ENCODE measurements at places on chromosomes 6 and 20. TPM values are rescaled to one million over a fixed set of nuclear protein-coding genes. Genes with fewer than 3 reads are reported as not detected.

DNA sequence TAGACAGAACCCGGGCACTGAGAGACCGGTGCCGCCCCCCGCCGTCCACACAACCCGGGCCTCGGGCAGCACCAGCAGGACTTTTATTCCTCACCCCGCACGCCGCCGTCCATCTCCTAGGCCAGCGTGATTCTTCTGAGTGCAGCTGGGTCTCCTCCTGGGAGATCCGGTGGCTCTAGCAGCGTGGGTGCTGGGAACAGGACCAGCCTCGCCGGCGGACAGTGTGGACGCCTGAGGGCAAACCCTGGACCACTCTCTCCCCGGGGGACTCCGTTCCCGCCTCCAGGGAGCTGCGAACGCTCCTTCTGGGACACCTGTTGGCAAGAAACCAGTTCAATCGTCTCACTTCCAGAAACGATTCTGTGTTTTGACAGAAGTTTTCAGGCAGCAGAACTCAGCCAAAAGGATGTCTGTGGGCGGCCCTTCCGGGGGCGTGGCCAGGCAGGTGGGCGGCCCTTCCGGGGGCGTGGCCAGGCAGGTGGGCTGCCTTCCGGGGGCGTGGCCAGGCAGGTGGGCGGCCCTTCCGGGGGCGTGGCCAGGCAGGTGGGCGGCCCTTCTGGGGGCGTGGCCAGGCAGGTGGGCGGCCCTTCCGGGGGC lies 130.7 kb downstream of the DLL1 start:
- no peaks in the 10 kb centered on the region for H3K36me3 ChIP-seq
- no peak overlapping the region for H3K4me3 ChIP-seq
- H3K27me3 ChIP-seq, result no peaks in the 10 kb centered on the region
- DNase-seq, result no peak

Gene MAD2L1BP
- 27.6 TPM for total RNA-seq

Gene MATN4
- not detected for total RNA-seq

GRCh38 chr6:29887819-29888776 lies 54.2 kb upstream of the HLA-A start:
- peak overlapping the region; percentile 62 for H3K4me3 ChIP-seq
- no peaks in the 10 kb centered on the region for H3K27me3 ChIP-seq
- no peaks in the 10 kb centered on the region for H3K36me3 ChIP-seq
- DNase-seq, result peak; percentile 82
- peak overlapping the region; percentile 74 for H3K27ac ChIP-seq

- peak; percentile 54 for DNase-seq
- H3K27me3 ChIP-seq, result no peaks in the 10 kb centered on the region
- H3K36me3 ChIP-seq, result peaks cover 24% of the 10 kb centered on the region
- H3K4me3 ChIP-seq, result peak overlapping the region; percentile 79
Measured at GRCh38 chr6:37433657-37434271, 743 bp downstream of the CMTR1 start.

Gene RAMACL
- total RNA-seq, result 0.13 TPM
